Lung microvascular endothelial cell (primary cell): ENCODE measurements at places on chromosomes 7 and 10. TPM values are rescaled to one million over a fixed set of nuclear protein-coding genes. Genes with fewer than 3 reads are reported as not detected.

- peak; percentile 28 for DNase-seq
Observed at GRCh38 chr10:93916257-93917063, 22.7 kb downstream of the SLC35G1 start.

- no peak for DNase-seq
Observed at GRCh38 chr7:5083311-5083711, 37.7 kb downstream of the RBAK start.

The ERCC6 gene
- total RNA-seq = 9.8 and 10.7 TPM in 2 replicates

DNA sequence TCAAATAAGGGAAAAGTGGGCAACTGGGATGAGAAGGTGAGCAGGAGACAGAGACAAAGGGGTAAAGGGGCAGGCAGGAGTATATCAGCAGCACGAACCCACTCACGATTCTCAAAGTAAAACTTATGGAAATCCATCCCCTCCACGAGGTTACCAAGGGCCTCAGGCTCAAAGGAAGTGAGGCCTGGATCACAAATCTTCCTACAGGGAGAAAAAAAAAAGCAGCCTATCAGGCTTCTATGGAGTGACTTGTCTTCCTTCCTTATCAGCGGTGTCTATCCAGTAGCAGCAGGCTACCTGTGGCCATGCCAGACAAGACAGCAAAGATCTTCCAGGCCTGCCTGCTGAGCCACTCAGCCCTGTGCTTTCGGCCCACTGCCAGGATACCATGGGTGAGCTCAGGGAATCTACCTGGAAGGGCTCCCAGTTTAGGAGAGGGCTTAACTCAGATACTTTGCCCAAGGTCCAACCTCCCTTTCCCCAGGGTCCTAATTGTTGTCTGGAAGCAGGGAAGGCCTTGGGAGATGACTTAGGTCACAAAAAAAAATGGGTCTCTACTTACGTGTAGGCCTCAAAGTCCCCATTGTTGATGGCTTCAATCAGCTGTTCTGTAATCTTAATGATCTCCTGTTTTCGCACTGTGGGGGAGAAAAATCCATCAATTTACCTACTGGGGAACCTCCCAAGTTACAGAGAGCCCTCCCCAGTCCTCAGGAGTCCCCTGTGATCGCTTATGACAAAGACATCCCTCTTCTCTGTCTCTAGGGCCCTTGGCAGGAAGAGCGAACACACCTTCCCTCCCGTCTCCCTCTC lies 5.7 kb upstream of the NDST2 start:
- DNase-seq = no peak

- DNase-seq = peak; percentile 55
Observed at GRCh38 chr7:131948434-131949053, 392.1 kb upstream of the PODXL start.

- no peak for DNase-seq
Observed at GRCh38 chr7:6026820-6027311, 4.3 kb upstream of the ANKRD61 start.

DNA sequence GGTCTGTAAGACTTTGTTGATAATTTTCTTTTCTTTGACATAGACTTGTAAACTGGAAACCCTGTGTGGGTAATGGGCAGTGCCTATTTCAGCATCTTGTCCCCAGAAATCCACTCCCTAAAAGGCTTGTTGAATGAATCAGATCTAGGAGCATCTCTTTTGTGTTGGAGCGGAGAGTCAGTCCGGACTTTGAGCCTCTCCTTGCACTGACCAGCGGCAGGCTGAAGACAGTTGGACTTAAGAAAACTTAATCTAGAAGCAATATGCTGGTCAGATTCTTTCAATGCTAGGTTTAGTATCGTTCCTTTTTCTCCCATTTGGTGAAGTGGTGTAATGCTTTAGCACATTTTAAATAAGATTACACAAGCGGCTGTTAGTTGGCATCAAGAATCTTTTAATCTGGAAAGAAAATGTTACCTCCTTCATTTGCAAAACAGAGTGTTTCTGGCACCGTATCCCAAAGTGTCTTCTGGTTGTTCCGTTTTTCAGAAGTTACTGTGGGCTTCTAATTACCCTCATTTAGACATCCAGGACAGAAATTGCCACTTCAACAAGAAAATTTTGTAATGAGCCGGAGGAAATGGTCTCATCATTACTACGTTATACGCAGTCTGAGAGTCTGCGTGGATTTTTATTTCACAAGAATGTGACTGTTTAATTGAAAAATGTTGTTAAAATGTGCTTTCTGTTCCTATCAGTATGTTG lies 74.7 kb downstream of the CUX1 start:
- DNase-seq = no peak

DNA sequence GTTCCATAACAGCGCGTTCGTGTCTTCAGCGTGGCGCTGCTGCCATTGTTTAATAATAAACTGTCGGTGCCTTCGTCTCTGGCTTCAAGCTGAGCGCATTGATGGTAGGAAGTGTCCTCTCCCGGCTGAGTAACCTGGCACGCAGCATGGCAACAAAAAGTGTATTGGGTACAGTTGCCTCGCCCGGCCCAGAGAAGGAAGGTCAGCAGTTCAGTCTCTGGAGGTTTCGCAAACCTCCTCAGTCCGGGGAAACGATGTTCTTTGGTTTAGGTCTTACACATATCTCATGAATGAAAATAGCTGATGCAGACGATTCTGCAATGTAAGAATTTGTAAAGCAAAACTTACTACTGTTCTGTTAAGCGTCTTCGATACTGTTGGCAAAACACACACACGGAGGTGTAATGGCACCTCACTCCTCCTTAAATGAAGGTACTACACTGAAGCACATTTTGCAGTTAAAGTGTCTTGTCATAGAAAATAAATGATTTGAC lies 739 bp upstream of the CCDC186 start:
- DNase-seq = no peak

- no peak for DNase-seq
Observed at GRCh38 chr7:55152516-55152915, 133.7 kb downstream of the EGFR start.

GRCh38 chr7:57638666-57639065 lies 188.7 kb downstream of the ZNF716 start:
- no peak for DNase-seq

- DNase-seq = no peak
Observed at GRCh38 chr10:101485681-101486554, 102.1 kb downstream of the POLL start.

- no peak for DNase-seq
Observed at GRCh38 chr7:42573881-42574672, 337.1 kb upstream of the GLI3 start.

The CACUL1 gene
- total RNA-seq = 17.9 and 21.4 TPM in 2 replicates

GRCh38 chr10:17453035-17453372 lies 1.4 kb downstream of the ST8SIA6 start:
- DNase-seq = no peak

DNA sequence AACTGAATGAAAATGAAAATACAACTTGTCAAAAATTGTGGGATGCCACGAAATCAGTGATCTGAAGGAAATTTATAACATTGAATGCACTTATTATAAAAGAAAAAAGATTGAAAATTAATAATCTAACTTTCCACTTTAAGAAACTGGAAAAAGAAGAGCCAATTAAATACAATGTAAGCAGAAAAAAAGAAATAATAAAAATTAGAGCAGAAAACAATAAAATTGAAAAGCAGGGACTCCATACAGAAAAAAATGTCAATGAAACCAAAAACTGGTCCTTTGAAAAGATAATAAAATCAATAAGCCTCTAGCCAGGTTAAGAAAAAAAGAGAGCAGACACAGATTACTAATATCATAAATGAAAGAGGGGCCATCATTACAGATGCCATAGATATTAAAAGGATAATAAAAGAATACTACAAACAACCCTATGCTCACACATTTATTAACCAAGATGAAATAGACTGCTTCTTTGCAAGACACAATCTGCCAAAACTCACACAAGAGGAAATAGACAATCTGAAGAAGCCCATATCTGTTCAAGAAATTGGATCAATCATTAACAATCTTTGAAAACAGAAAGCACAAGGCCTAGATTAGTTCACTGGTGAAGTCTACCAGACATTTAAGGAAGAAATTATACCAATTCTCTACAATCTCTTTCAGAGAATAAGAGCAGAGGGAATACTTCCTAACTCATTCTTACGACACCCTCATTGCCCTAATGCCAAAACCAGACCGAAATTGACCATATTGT lies 233.8 kb upstream of the NEBL start:
- no peak for DNase-seq

- DNase-seq = no peak
Observed at GRCh38 chr7:107661865-107662379, 1.3 kb downstream of the SLC26A4 start.

GRCh38 chr7:12315049-12315448 lies 88.6 kb downstream of the VWDE start:
- DNase-seq = no peak

The AKR1C8 gene
- total RNA-seq = not detected in 2 replicates

The SPDYE5 gene
- not detected in 2 replicates for total RNA-seq

GRCh38 chr10:78764846-78765430 lies 303.8 kb upstream of the ZMIZ1 start:
- DNase-seq = no peak

GRCh38 chr10:25076506-25077177 lies 60.2 kb downstream of the THNSL1 start:
- DNase-seq = peak; percentile 11

- no peak for DNase-seq
Observed at GRCh38 chr10:43214956-43215561, 51.8 kb downstream of the RASGEF1A start.

- DNase-seq = no peak
Observed at GRCh38 chr7:98879979-98880315, 1.6 kb downstream of the TRRAP start.

GRCh38 chr7:133703547-133703946 lies 423.6 kb upstream of the LRGUK start:
- peak; percentile 92 for DNase-seq

DNA sequence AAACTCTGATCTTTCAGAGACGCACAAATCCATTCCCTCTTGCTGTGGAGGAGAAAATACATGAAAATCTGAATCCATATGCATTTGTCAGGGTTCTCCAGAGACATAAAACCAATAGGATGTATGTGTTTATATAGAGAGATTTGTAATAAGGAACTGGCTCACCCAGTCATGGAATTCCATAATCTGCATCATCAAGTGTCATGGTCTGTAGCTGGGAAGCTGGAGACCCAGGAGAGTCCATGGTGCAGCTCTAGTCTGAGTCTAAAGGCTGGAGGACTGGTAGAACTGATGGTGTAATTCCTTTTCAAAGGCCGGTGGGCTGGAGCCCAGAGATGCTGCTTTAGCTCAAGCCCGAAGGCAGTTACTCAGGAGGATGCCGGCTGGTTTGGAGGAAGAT lies 134.0 kb downstream of the TCF7L2 start:
- DNase-seq = peak; percentile 51

DNA sequence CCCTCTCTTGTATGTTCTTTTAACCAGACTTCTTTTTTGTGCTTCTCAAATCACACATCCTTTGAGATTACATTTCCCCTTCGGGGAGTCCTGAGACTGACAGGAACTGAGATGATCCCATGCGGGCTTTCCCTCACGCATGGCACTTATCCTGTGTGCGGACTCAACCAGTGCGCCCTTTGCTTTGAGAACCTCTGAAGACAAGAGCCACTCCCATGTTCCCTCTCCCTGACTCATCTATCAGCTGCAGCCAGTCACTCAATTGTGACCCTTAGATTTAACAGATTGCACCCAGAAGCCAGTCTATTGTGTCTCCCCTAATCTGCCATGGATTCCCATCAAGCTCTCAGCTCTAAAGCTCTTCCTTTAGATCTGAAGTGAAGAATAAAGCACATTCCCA lies 353.9 kb upstream of the MEOX2 start:
- DNase-seq = no peak

DNA sequence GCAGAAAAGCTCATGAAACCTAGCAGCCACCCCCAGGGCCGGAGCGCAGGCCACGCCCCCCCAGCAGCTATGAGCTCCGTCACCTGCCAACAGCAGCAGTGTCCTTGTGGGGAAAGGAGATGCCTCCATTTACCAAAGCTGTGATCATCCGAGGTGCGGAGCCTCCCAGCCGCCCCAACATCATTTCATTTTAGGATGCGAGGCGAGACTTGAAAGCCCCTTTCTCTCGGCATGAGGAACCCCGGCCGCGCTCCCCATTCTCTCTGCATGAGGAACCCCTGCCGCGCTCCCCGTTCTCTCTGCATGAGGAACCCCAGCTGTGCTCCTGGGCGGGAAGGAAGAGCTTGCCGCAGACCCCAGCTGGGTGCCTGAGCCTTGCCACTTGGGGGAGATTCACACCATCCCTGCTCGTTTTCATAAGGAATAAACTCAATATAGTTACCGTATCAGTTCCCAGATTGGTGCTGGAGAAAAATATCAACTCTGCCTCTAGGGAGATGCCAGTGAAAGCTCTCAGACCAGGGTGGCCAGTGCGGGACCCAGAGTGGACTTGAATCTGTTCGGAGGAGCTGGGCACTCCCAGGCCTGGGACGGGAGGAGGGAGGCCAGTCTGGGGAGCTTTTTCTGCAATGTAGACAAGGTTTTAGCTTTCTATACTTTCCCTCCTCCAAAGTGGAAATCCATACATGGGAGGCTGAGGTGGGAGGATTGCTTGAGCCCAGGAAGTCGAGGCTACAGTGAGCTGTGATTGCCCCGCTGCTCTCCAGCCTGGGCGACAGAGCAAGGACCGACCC lies 35.0 kb downstream of the JAKMIP3 start:
- DNase-seq = no peak

DNA sequence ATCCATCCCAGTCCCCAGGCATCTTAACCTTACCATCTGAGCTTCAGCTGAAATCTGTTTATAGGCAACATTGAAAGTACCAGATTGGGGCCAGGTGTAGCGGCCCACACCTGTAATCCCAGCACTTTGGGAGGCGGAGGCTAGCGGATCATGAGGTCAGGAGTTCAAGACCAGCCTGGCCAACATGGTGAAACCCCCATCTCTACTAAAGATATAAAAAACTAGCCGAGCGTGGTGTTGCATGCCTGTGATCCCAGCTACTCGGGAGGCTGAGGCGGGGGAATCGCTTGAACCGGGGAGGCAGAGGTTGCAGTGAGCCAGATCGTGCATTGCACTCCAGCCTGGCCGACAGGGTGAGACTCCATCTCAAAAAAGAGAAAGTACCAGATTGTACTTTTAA lies 39.0 kb downstream of the CRCP start:
- no peak for DNase-seq

The ACHE gene
- total RNA-seq = 1.7 and 3.4 TPM in 2 replicates
